ENCODE measurements at places on chromosomes 5 and 9. TPM values are rescaled to one million over a fixed set of nuclear protein-coding genes. Genes with fewer than 3 reads are reported as not detected.

RFESD gene
- polyA plus RNA-seq: 1.1 TPM

DNA sequence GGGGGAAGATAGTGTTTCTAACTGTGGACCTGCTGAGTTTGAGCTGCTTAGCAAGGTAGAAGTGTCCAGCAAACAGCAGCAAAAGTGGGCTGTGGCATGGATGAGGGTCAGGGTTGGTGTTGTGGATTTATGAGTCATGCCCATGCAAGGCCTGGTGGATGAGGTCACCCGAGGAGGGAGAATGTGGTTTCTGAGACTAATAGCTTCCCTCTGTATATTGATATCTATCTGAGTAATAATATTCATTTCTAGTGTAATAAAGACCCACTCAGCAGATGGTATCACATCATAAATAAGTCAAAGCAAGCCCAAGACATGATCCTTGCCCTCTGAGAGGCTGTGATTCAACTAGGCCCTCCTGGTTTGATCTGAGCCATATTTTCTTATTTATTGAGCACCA is 597.8 kb upstream of the CLINT1 start:
- peak; percentile 3 for DNase-seq

GRCh38 chr5:143542798-143543144 is 139.3 kb upstream of the NR3C1 start:
- no peak for DNase-seq

SLCO6A1 gene
- 0.48 TPM for polyA plus RNA-seq

- DNase-seq: no peak
Measured at GRCh38 chr9:70948744-70949143, 172.7 kb downstream of the TRPM3 start.

ASS1 gene
- 122 TPM for polyA plus RNA-seq

GRCh38 chr9:136088481-136088938 is 6.6 kb downstream of the NACC2 start:
- DNase-seq: no peak

- no peak for DNase-seq
Measured at GRCh38 chr5:172131690-172132089, 56.3 kb downstream of the STK10 start.

GRCh38 chr9:111798786-111799185 is 4.0 kb upstream of the SHOC1 start:
- no peak for DNase-seq

- no peak for DNase-seq
Measured at GRCh38 chr5:42300496-42300895, 122.7 kb upstream of the GHR start.

DNA sequence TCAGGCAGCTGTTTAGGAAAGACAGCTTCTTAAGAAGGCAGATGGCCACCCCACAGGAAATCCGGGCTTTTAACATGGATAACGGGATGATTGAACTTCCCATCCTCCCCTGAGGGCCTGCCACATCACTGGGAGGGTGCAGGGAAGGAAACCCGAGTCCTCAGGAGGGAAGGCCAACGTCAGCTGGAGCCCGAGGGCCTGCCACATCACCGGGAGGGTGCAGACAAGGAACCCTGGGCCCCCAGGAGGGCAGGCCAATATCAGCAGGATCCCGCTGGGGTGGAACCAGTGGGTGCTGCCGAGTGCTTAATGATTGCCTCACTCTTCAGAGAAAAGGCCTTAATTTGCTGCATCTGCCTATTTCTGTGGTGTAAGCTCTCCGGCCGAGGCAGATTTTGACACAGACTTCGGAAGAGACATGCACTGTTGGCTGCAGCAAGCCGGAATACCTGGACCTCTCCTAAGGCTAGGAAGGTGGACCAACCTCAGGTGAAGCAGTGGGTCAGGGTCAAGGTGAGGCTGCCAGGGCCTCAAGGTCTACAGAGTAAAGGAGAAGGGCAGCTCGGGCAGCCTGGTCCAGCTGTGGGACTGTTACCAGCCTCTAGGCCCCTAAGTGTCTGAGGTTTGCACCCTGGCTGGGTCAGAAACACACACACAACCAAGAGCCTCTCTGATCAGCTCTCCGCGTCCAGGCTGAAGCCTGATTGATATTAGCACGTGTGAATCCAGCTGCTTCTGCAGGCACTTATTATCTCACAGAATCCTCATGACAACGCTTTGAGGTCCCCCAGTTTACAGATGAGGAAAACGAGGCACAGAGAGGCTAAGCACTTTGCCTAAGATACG is 14.8 kb upstream of the COL5A1 start:
- no peak for DNase-seq

GRCh38 chr9:134234001-134234660 is 69.8 kb upstream of the RNU6ATAC start:
- DNase-seq: no peak

FAM200C gene
- polyA plus RNA-seq: 3.2 TPM

DNA sequence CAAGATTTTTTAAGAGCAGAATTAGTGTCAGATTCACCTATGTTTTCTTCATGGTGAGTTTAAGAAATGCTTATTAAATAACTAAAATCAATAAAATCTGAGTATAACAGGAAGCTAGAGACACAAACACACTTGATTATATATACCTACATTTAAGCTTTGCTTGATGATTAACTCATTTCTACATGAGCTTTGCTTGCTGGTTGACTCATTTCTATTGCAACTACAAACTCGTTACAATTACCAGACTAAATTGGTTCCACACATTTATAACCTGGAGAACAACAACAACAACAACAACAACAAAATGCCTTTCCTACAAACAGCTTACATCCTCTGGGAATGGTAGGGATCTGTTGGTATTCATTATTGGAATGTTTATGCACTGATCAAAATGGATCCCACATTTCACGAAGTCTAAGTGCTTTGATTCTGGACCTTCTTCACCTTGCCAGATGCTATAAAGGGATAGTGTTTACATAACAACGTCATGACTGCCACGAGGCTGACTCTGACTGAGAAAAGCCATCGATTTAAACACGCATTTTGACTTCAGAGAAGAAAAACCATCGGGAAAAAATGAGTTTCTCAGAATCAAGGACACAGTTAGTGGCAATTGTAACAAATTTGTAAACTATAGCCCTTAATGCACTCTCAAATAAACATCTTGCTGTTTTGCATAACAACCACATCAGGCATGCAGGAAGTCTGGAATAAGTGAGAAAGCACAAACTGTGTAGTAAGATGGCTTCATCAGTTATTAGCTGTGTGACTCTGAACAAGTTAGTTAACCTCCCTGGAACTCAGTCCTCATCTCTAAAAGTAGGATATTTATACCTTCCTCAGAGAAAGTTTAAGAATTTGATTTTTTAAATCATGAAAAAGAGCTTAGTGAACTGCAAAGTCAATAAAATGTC is 49.8 kb downstream of the RASEF start:
- no peak for DNase-seq

- no peak for DNase-seq
Measured at GRCh38 chr5:86625148-86625547, 7.4 kb downstream of the COX7C start.

SLC45A2 gene
- polyA plus RNA-seq: 0.24 TPM

GRCh38 chr9:91131433-91131839 is 230.3 kb downstream of the AUH start:
- DNase-seq: no peak

DNA sequence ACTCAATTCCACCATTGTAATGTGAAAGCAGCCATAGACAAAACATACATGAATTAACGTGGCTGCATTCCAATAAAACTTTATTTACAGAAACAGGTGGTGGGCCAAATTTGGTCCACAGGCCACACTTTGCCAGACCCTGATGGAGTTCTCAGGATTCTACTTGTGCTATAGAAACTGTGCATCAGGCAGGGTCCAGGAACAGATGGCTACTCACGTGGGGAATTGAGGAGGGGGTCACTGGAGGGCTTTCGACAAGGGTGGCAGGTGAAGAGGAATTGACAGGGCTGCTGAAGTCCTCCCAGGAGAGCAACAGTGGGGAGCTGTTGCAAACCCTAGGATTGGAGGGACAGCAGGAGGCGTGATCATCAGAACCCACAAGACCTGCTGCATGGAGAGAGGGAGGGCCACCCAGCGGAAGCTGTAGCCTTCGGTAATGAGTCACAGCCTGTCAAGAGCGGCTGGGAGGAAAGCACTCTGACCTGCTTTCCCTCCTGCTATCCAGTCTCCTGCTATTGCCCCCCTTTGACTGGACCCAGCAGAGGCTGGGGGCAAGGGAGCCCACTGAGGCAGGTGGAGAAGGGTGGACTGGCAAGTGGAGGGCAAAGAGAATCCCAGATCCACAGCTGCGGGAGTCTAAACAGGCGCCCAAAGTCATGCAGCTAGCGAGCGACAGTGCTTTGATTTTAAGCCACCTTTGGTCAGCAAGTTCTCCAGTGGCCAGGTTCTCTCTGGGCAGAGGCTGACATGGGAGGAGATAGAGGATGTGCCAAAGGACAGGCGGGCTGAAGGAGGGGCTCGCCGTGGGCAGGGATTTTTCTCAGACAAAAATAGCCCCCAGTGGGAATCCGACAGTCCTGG is 138.3 kb upstream of the SMIM23 start:
- peak; percentile 21 for DNase-seq

LRRC70 gene
- polyA plus RNA-seq: 0.05 TPM

SNCAIP gene
- not detected for polyA plus RNA-seq

GRCh38 chr9:34203992-34204635 is 25.3 kb downstream of the UBAP1 start:
- no peak for DNase-seq

DNA sequence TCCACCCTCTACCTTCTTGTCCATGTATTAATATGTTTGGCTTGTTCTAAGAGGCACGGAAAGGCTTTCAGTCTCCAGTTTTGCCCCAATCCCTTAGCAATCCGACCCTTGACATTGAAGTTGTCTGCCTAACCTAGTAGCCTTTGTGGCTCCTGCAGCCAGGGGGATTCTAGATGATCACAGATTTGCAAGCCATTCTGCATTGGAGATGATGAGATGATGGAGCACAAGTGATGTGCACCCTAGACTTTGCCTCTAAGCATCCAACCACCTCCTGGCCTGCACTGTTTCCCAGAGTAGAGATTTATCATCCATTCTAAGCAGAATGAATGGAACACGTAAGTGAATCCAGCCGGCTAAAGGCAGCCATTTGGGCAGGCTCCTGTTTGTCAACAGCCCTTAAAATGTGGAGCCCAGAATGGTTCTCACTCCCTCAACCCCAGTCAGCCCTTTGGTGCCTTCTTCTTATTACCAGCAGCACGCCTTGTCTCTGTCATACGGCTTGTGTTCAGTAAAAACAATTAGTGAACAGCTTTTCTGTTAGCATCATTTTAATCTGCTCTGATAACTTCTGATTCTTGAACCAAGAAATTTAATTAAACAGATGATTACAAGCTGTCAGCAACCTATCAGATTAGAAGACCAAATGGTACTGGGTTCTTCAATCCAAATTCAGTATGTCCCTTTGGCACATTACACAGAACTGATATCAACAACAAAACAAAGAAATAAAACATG is 5.7 kb upstream of the TRAF1 start:
- no peak for DNase-seq

DNA sequence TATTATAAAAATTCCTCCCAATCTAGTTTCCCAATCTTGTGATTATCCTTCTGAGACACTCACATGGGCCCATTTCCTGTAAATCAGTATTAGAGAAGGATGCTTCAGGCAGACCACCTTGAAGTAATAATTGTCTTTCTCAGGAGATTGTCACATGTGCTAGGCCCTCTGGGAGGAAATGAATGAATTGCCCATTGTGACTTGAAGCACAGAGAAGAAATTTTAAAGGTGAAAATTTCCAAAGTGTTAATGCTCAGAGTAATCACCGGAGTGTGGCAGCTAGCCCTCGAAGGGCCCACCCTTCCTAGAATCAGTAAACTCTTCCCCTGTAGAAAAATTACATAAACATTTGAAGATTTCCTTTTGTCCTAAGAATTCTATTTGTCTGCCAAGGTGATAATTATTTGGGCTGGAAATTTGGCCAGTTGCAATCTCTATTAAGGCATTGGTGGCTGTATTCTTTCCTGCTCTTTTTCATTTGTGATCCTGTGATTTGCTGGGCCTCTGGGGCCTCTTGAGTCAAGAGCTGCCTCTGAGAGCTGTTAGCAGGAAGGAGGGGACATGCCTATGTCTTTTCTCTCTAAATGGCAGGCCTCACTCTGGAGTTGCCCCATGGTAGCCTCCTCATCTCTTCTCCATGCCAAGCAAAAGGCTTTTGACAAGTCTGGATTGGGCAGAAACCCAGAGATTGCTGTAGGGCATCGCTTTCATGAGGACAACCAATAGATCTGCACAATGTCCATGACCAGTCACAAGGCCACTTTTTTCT is 371.5 kb upstream of the ACTBL2 start:
- no peak for DNase-seq

DNA sequence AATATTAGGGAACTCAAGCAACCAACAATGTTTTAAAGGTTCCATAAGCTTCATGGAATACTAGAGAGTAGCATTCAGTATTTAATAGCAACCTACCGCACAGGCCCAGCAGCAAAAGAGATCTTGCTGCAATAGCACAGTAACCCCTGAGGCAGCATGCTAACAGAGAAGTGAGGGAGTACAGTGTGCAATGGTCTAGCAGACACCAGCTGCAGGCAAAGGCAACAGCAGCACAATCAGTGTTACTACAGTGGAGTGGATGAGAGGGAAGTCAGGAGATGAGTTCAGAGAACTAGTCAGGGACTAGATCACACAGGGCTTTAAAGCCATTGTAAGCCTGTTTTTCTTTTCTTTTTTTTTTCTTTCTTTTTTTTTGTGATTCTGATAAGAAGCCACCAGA is 2.8 kb downstream of the TICAM2 start:
- DNase-seq: no peak

- no peak for DNase-seq
Measured at GRCh38 chr9:112049811-112050516, 125.1 kb downstream of the SUSD1 start.

IL9 gene
- not detected for polyA plus RNA-seq

DNA sequence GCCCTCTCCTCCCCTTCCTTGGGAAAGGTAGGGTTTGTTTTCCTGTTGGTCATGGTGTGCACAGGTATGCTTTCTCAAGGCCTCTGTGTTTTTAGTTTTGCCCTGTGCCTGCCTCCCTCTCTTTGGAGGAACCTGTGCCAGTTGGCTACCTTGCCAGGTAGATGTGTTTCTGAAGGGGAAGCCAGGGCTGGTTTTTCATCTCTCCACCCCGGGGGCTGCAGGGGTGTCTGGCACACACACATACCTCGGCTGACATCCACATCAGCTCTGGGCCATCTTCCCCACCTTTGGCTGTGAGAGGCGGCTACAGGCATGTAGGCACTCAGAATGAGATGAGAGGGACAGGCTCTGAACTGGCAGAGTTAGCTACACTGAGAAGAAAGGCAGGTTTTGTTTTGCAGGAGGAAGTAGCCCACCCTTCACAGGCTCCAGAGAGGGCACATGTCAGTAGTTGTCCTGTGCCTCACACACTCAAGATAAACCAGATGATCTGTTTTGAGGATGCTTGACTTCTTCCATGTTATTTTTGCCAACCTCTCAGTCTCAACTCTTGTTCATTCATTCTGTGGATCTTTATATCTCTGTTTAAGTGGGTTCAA is 9.7 kb downstream of the RGMB start:
- no peak for DNase-seq

- no peak for DNase-seq
Measured at GRCh38 chr5:40367255-40367654, 312.5 kb upstream of the PTGER4 start.

- DNase-seq: no peak
Measured at GRCh38 chr5:76388791-76389512, 14.1 kb upstream of the IQGAP2 start.

- peak; percentile 18 for DNase-seq
Measured at GRCh38 chr5:158943057-158943456, 156.7 kb downstream of the EBF1 start.

- no peak for DNase-seq
Measured at GRCh38 chr5:124060413-124061067, 548.6 kb downstream of the CSNK1G3 start.

Data from HepG2 (cell line).